ENCODE measurements at places on chromosomes 3 and 15. TPM values are rescaled to one million over a fixed set of nuclear protein-coding genes. Genes with fewer than 3 reads are reported as not detected.

- no peak for DNase-seq
Observed at GRCh38 chr3:100103558-100104441, 10.5 kb downstream of the FILIP1L start.

- DNase-seq, result no peak
Observed at GRCh38 chr3:185767002-185767688, 57.7 kb downstream of the IGF2BP2 start.

The DLG1 gene
- total RNA-seq, result 86.8 TPM

DNA sequence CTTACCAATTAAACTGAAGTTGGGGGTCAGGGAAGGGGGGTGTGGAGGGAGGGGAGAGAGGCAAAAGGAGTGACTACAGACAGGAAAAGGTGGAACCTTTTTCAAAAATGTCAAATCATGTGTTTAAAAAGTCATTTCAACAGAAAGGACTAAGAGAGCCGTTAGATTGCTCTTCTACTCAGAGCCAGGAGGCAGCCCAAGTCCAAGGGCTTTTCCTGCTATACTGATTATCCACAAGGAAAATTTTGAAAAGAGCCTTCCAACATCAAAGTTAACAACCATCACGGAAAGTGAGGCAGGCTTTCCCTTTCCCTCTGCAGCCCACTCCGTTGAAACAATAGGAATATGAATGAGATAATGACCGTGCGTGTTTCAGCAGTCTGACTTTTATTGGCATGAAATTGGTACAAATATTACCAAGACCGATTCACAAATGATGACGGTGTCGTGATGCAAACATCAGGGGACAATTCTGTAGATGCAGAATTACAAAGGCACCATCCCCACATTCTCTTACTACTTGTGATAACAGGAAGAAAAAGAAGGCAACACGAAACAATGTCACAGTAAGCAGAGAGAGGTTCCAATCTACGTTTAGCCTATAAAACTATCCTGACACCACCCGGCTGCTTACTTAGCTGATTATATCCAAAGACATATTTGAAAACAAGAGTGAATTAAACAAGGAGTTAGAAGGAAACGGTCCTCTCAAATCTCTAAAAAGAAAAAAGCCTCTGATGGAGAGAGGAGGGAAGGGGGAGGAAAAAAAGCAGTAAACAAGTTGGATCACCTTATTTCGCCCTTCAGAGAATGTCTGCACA lies 453.7 kb downstream of the FOXP1 start:
- DNase-seq, result peak; percentile 63

DNA sequence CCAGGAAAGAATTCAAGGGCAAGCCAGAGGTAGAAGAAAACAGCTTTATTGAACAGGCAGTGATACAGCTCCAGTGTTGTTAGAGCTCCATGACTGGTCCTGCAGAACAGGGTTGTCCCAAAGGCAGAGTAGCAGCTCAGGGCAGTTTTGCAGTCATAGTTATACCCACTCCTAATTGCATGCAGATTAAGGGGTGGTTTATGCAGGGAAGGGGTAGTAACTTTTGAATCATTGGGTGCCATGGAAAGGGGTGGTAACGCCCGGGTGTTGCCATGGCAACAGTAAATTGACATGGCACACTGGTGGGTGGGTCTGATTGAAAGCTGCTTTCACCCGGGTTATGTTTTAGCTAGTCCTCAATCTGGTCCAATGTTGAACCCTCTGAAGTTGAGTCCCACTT lies 9.7 kb upstream of the RAB6B start:
- no peak for DNase-seq

DNA sequence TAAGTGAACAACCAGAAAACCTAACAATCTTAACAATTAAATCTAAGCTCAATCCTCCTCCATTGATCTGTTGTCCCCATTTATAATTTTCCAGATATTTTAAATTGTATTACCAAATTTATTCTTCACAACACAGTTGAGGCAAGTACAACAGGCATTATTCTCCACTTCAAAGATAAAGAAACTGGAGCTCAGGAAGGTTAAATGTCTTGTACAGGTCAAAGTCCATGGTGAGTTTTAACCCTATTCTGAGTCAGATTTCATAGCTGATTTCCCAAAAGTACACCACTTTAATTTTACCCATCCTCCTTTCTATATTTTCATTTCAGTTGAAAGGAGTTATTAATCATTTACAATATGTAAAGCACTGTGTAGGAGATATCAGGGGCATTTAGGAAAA lies 112.2 kb downstream of the FBXL22 start:
- DNase-seq, result no peak

DNA sequence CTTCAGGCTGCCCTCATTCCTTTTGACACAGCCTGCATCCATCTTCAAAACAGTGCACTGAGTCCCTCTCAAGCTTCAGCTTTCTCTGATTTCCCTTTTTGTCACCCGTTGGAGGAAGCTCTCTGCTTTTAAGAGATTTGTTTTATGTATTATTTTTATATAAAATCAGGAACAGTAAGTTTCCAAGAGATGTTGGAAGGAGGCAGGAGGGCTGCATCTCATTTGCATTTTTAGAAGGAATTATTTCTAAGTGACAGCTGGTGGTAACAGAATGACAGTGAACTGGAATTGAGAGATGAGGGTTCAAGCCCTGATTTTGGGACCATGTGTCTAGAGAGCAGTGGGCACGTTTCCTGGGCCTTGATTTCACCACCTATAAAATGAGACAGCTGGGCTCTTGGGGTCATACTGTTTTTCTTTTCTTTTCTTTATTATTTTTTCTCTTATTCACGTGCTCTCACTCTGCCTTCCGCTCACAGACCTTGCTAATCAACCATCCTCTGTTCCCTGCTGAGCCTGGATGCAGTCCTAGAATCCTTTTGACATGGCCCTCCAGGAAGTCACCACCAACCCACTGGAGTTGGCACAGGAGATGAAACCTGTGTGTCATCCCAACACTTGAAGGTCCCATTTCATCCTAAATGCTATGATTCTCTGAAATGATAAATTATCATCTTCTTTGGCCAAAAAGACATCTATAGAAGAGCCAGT lies 148.6 kb downstream of the CACNA2D3 start:
- no peak for DNase-seq

The HTR3C gene
- not detected for total RNA-seq

DNA sequence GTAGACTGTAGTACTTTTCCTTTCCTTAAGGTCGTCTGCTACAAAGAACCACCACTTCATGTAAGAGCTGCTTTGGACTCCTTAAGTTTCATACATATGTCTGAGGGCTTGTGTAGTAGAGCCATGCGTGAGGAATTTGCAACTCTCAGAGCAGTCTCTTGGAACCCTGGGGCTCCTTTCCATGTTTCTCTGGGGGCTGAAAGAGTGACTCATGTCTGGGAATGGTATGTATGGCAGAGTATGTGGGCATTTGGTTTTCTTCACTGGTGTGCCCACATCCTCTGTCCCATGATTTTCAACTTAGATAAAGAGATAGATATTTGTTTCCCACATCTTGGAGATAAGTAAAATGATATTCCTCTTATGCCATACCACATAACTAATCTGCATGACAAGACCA lies 20.6 kb upstream of the RBM5 start:
- DNase-seq, result no peak

- DNase-seq, result no peak
Observed at GRCh38 chr15:63491979-63492378, 12.4 kb upstream of the USP3 start.

DNA sequence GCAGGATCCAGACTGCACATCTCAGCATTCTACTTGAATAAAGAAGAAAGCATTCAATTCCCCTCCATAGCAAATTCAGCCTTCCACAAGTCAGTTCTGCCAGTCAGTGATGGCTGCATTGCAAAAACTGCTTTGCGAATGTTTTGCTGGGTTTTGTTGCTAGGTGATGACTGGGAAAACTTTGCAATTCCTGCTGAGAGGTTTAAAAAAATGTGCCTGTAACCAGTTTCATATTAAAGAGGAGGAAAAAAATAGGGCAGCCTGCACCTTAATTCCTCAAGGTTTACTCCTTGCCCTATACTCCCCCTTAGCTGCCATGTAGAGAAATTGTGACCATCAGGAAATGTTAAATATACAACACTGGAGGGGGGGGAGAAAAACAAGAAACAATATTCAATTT lies 225.6 kb upstream of the ATP11B start:
- DNase-seq, result no peak
